NCI-H2171 (cell line): ENCODE measurements at places on chromosomes 16 and 17.

DNA sequence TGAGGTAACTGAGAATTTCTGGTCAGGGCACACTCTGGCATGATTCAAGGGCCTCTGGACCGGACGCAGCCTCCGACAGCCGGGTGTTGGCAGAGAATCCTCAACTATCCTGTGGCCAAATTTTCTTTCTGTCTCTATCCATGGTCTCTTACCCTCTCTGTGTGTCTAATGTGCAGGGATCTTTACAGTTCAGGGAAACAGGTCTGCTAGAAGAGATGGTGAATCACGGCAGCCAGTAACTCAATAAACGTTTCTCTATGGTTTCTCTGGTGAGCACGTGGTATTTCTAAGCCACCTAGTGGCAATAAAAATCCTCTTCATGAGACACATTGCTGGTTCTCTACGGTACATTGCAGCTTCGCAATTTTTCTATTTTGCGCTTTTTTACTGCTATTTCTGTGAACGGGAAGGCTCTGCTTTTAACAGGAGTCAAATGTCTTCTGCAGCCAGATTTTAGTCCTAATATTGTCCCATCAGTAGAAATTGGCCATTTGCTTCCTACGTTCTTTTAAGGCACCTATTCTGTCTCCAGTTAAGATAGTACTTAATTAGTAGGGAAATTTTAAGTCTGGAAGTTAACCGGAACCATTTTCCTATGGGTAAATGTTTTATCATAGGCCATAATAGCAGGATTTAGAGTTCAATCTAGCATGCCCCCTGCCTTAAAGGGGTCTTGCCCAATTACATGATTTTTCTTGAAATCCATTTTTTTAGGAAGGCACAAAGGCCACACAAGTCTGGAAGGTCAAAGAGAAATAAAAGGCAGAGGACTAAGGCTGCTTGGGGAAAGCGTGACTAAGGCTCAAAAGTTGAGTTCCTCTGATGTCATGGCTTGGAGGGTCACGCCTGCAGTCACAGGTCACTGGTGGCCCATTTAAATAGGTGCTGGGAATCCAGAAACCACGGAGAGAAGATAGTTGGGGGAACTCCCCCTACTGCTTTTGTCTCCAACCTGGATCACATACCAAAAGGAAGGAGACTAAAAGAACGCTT lies 31.5 kb downstream of the QPRT start:
- no peak for DNase-seq

DNA sequence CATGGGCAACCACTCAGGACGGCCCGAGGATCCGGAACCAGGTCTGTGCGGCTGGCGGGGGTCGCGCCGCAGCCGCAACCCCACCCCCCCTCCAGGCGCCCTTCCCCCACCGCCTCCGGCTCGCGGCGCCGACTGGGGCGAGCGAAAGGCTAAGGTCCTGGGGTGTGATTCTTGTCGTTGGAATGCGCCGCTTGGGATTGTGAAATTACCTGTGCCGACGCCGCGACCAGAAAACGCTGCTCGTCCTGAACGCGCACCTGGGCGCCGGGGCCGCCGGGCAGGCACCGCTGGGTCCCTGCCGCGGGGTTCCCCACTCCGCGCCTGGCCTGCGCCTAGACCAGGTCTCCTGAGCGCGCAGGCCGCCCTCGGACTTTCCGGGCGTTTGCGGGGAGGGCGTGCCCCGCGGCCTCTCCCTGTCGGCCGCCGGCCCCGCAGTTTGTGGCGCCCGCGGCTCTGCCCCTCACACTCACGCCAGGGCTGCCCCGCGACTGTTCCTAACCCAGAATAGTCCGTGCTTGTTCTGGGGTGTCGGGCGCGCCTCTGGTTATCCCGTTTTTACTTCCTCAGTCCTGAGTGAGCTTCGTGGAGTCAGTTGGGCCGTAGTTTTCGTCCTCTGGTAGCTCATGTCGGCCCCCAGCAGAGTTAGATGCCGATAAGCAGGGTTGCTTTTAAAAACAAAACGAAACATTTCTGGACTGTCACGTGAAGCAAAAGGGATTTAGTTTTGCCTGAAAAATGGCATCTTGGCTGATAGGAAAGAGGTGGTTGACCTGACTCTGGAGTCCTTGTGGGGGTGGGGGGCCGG lies 147.2 kb downstream of the SPECC1 start:
- peak; percentile 11 for DNase-seq

GRCh38 chr17:49753959-49754391 lies 10.0 kb downstream of the FAM117A start:
- no peak for DNase-seq

- DNase-seq = no peak
These were observed 21.9 kb downstream of the ELAC2 start for GRCh38 chr17:12995896-12996295.

GRCh38 chr17:4934173-4934979 lies 2.3 kb downstream of the GP1BA start:
- no peak for DNase-seq

DNA sequence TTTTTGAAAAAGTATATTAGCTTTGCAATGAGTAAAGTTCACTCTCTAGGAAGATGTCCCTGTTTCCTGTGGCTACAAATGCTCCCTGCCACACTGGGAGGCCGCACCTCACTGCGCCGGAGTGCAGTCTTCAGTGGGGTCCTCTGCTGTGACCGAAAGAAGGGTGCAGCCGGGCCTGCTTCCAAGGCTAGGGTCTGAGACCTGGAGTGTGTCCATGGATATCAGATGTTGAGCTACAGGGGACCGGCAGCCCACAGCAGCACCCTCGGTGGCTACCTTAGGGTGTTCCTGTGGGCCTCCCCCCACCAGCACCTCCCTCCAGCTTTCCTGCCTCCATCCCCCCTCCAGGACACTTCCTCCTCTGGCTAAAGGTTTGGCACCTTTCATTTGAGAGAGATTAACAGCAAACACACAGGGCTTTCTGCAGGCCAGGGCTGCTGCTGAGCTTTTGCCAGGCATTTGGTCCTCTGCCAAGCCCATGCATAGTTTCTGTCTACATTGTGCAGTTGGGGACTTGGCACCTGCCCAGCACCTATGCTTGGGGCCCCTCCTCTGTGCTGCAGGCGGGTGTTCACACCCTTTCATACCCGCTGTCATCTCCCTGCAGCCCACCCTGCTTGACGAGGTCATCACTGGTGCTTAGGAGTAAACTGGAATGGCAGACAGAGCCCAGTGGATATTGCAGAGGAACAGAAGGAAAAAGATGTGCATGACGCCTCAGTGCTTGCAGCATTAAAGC lies 33.8 kb upstream of the CRISPLD2 start:
- DNase-seq = peak; percentile 92

DNA sequence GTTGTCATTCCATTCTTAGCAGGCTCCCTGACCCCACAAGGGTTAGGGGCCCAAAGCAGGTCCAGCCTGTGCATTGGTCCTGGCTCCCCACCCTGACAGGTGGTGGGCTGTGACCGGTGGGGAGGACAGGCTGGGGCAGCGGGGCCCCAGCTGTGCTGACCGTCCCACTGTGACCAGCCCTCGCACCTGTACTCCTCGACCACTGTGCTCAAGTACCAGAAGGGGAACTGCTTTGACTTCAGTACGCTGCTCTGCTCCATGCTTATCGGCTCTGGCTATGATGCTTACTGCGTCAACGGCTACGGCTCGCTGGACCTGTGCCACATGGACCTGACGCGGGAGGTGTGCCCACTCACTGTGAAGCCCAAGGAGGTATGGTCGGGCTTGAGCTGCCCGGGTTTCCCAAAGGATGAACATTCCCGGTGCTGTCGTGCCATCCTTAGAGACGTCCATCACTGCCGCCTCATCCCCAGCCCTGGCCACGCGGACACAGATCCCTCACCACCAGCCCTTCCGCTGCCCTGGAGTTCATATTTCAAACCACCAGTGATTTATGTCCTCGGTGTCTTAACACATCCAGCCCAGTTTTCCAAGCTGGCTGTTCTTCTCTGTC lies 7.3 kb downstream of the DRC7 start:
- DNase-seq = no peak

GRCh38 chr17:10156948-10157607 lies 41.3 kb downstream of the GAS7 start:
- DNase-seq = no peak

GRCh38 chr17:17681744-17682292 lies 560 bp downstream of the RAI1 start:
- no peak for DNase-seq

DNA sequence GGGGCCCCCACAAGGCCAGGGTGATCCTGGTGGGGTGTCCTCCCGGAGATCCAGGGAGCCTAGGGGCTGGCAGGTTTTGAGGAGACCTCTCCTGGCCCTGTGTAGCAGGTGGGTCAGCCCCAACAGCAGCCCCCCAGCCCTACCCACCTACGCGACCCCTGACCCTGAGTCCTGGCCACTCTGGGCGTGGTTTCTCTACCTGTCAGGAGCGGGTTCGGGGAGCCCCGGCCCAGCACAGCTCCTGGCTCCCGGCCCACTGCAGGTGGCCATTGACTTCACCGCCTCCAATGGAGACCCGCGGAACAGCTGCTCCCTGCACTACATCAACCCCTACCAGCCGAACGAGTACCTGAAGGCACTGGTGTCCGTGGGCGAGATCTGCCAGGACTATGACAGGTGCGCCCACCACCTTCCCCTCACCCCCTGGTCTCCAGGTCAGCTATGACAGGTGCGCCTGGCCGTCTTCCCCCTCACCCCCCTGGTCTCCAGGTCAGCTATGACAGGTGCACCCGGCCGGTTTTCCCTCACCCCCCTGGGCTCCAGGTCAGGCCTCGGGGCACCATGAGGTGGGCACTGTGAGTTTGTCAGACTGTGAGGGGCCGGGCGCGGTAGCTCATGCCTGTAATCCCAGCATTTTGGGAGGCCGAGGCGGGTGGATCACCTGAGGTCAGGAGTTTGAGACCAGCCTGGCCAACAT lies 13.0 kb downstream of the CPNE7 start:
- no peak for DNase-seq

- no peak for DNase-seq
These were observed 306.8 kb upstream of the CCL2 start for GRCh38 chr17:33948309-33948708.

GRCh38 chr17:71327376-71328059 lies 793.3 kb upstream of the SOX9 start:
- no peak for DNase-seq

DNA sequence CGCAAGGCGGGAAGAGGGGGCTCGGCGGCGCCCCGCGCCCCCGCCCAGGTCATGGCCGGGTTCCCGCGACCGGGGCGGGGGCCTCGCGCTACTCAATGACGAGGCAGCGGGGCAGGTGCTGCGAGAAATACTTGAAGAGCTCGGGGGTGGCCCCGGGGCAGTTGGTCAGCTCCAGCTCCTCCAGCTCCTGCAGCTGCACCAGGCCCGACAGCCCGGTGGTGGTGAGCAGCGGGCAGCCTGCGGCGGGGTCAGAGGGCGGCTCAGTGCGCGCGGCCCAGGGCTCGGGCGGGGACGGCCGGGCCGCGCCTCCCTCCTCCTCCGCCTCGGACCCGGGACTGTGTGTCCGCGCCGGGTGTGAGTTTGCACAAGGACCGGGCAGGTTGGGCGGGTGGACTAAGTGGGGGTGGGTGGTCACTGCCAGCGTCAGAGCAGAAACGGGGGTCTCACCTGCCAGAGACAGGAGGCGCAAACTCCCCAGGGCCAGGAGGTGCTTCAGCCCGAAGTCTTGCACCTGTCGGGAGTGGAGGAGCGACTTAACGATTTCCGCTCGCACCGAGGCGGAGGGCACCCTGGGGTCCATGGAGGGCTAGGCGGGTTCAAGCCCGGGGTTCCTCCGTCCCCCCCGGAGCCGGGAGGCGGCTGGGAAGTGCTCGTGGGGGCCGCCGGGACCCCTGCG lies 4.1 kb upstream of the WDR24 start:
- DNase-seq = no peak

GRCh38 chr17:35716897-35717465 lies 14.5 kb upstream of the RASL10B start:
- no peak for DNase-seq
